ENCODE measurements at places on chromosomes 13 and 19. TPM values are rescaled to one million over a fixed set of nuclear protein-coding genes. Genes with fewer than 3 reads are reported as not detected.

The CASP14 gene
- not detected for total RNA-seq

The IGFL1 gene
- not detected for total RNA-seq

The DPRX gene
- total RNA-seq: not detected

The NBEA gene
- total RNA-seq: 0.29 TPM

The SHISA7 gene
- not detected for total RNA-seq

The LGALS14 gene
- not detected for total RNA-seq

The TEX101 gene
- total RNA-seq: not detected

The LSM4 gene
- 156 TPM for total RNA-seq

The C19orf81 gene
- not detected for total RNA-seq

The ARID3A gene
- total RNA-seq: 25.8 TPM

The VSTM2B gene
- total RNA-seq: not detected
